ENCODE measurements at places on chromosomes 2 and 18.

- no peak for DNase-seq
These were observed 29.9 kb downstream of the HDHD2 start for GRCh38 chr18:47120428-47120827.

DNA sequence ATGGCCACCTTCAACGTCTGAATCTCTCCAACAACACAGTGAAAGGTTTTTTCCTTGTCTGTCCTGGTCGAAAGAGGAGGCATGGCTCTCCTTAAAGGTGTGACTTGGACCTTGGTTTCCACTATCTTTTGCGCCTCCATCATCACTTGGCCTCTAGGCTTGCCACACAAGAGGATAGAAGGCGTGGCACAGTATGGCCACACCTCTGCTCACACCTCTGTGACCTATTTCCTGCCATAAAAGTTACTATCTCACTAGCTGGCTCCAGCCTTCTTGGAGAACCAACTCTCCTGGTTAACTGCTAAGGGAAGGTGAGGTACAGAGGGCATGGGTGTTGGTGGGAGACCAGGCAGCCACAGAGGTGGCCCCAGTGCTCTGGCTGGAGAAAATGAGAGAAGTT is 165.9 kb downstream of the UXS1 start:
- DNase-seq = no peak

GRCh38 chr2:239454507-239454906 is 53.7 kb upstream of the HDAC4 start:
- no peak for DNase-seq

DNA sequence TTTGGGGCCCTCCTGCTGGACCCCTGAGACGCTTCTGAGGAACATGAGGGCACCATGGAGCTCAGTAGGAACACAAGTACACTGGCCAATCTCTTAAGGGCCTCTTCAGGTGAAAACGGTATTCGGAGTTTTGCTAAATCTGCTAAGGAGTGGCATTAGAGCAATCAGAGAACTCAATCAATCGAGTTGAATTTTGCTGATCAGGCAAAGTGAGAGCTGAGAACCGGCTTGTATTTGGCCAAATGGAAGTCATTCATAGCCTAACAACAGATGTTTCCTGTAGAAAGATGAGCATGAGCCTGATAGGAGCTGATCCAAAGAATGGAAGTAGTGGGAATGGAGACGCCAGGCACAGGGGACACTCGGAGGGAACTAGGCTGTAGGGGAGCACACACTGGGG is 133.7 kb downstream of the DCDC2C start:
- no peak for DNase-seq

- no peak for DNase-seq
These were observed 177.1 kb upstream of the HAAO start for GRCh38 chr2:42969231-42970150.

GRCh38 chr2:53202063-53202462 is 565.5 kb upstream of the CHAC2 start:
- peak; percentile 41 for DNase-seq

GRCh38 chr18:8701546-8702118 is 3.7 kb upstream of the MTCL1 start:
- no peak for DNase-seq

GRCh38 chr2:112869258-112869842 is 32.8 kb upstream of the IL1B start:
- DNase-seq = peak; percentile 8

GRCh38 chr2:117875786-117876185 is 61.3 kb downstream of the DDX18 start:
- DNase-seq = no peak

Measured in SHP77 (cell line).